ENCODE measurements at places on chromosomes 12 and 14.

GRCh38 chr14:54722791-54723432 lies 156.0 kb downstream of the SAMD4A start:
- peak; percentile 67 for DNase-seq

- DNase-seq, result peak; percentile 71
Observed at GRCh38 chr14:34460841-34461240, 1.2 kb downstream of the SPTSSA start.

DNA sequence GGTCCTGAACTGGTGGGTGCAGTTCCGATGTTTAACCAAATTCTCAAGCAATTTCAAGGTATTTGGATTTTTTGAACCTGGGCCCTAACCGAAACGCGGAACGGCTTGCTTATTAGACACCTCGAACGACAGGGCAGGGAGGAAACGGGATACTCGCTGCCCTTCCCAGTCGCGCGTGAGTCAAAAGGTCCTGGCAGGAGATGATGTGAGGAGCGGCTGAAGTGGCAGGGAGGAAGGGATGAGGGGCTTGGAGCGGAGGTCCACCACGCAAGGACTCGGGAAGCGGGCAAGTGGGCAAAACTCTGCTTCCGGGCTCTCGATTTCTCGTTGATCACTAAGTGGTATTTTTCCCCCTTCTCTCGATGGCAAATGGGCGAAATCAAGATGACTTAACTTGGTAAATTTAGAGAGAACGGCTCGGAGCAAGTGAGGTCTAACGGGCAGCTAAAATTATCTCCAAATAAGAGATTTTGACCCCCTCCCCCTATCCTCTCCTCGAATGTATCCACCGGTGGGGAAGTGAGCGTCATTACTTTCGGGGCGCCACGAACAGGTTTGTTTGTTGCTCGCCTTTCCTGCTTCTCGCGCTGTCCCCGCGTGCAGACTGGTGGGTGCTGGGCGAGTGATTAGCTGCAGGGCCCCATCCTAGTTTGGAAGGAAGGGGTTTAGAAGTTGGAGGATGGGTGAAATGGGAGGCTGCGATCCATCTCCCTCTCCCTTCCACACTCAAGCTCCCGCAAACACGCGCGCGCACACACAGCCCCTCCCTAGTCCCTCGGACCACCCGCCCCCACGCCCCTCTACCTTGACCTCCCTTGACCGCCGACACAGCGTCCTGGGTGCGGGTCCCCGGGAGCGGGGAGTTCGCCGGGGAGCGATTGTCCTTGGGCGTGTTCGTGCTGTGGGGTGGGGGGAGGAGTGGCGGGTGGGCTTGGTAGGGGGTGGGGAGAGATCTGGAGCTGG lies 986 bp upstream of the NTF3 start:
- DNase-seq, result no peak

GRCh38 chr14:102629011-102629444 lies 36.6 kb downstream of the RCOR1 start:
- DNase-seq, result no peak

DNA sequence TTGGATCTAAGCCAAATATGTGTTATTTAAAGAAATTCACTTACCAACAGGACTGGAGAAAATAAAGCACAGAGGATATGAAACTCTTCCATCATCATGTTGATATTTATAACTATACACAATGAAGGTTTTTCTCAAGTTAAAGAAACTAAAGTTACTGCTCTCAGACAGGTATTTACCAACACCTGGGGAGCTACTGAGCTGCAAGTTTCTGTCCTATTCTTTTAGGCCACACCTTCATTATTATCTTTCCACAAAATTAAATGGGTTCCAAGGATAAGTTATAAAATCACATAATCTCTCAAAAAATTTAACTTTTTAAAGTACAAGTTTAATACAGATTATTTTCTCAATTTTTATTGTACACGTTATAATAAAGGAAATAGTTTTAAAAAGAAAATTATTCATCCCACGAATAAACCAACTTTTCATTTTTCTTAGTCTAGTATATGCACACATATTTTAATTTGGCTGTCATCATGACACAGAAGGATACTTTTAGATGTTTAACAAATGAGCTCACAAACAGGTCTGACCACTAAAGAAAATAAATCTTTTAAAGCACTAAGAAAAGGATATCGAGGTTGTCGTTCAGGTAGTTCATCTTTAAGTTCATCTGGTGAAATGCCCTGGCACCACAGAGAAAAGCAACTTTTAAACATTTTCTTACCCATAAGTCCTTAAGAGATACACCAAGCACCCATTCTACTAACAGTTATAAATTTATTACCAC lies 7.8 kb downstream of the GMFB start:
- DNase-seq, result no peak

- DNase-seq, result no peak
Observed at GRCh38 chr14:97359341-97359740, 562.2 kb downstream of the VRK1 start.

- peak; percentile 18 for DNase-seq
Observed at GRCh38 chr12:55965941-55966407, at the start of gene PMEL. Gene PMEL (minus strand): TSS chr12:55966042. CDS start chr12:55966011, 31 bp downstream.
